ENCODE measurements at places on chromosomes 2 and 18. TPM values are rescaled to one million over a fixed set of nuclear protein-coding genes. Genes with fewer than 3 reads are reported as not detected.

C2orf78 gene
- total RNA-seq, result not detected

SCYGR6 gene
- total RNA-seq, result not detected

GATA6 gene
- total RNA-seq, result 69.8 TPM

SRD5A2 gene
- total RNA-seq, result not detected

CROCC2 gene
- total RNA-seq, result not detected

HNMT gene
- 24.9 TPM for total RNA-seq

C2orf92 gene
- 3.1 TPM for total RNA-seq

DSG4 gene
- not detected for total RNA-seq

MAPK4 gene
- not detected for total RNA-seq

PSTPIP2 gene
- total RNA-seq, result 16.7 TPM

DLGAP1 gene
- total RNA-seq, result not detected

FBXO11 gene
- total RNA-seq, result 42.2 TPM

DYNAP gene
- not detected for total RNA-seq

GCG gene
- not detected for total RNA-seq

MATN3 gene
- 3.0 TPM for total RNA-seq

CRYGC gene
- not detected for total RNA-seq

CD8B gene
- total RNA-seq, result not detected
